Mesothelial cell of epicardium (in vitro differentiated cells): ENCODE measurements at places on chromosomes 4 and X. TPM values are rescaled to one million over a fixed set of nuclear protein-coding genes. Genes with fewer than 3 reads are reported as not detected.

- DNase-seq: no peak
Measured at GRCh38 chrX:115533485-115533884, 27.5 kb upstream of the PLS3 start.

GRCh38 chr4:152500800-152501434 lies 35.0 kb downstream of the FBXW7 start:
- DNase-seq: no peak

DNA sequence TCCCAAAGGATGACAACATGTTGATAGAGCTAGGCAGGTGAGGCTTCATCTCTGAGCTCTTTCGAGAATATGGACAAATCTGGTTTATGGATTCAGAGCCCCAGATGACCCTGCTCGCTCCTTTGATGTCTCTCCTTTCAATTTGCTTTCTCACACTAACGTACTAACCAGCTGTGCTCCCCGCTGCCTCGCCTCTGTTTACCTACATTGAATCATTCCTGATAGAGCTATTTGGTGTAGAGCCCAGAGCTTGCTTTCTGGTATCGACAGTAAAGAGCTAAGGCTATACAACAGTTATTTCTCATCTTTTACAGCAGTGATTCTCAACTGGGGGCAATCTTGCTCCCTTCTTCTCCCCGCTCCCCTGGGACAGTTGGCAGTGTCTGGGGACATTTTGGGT lies 8.9 kb upstream of the PHKA2 start:
- no peak for DNase-seq

GRCh38 chr4:40183615-40184411 lies 13.0 kb upstream of the RHOH start:
- DNase-seq: no peak

RAB39B gene
- total RNA-seq: 1.6 to 1.9 TPM (median 1.7 TPM) in 3 replicates

GRCh38 chr4:56342746-56343145 lies 44.5 kb downstream of the AASDH start:
- DNase-seq: no peak

DNA sequence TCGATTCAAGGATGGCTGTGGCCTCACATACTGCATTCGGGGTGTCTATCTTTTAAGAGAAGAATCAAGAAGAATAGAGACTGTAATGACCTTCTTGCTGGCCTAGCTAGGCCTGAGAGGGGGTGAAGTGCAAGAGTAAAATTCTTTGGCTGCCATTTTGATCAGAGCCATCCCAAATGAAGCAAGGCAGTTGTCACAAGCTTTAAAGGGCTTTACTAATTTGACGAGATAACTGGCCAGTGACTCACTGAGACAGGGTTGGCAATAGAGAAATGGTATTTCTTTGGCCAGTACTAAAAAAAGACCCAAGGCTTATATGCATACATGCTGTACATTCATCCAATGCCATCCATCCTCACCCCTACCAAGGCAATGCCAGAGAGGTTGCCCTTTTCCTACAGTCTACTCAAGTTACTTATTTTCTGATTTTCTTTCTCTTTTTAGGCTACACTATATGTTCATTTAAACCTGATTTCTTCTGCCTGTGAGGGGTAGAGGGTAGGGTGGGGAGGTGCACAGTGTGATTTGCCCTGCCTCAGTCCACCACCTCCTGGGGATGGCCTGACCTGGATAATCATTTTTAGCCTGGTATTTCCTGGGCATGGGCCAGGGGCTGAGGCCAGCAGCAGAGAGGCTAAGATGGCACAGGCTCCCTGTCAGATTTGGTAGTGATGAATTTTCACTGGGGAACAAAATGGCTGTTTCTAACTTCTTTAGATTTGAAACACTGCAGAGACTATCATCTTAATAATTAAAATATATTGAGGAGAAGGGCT lies 32.2 kb downstream of the ATG4A start:
- no peak for DNase-seq

GRCh38 chr4:101289306-101289705 lies 58.0 kb downstream of the PPP3CA start:
- no peak for DNase-seq

TBC1D14 gene
- 54.5 to 58.2 TPM (median 56.3 TPM) in 3 replicates for total RNA-seq

GRCh38 chr4:137531986-137532868 lies at the start of gene PCDH18:
PCDH18 (minus strand) TSS chr4:137532494; CDS start chr4:137532088, 406 bp downstream.
- DNase-seq: peak; percentile 56

GK gene
- total RNA-seq: 7.5 to 8.2 TPM (median 8.0 TPM) in 3 replicates

- no peak for DNase-seq
Measured at GRCh38 chrX:40496728-40497127, 84.0 kb upstream of the ATP6AP2 start.

- no peak for DNase-seq
Measured at GRCh38 chrX:11351375-11352295, 58.4 kb downstream of the AMELX start.

GRCh38 chr4:136599890-136600289 lies 932.4 kb downstream of the PCDH18 start:
- DNase-seq: no peak

GRCh38 chr4:163911891-163912290 lies 417.4 kb downstream of the TMA16 start:
- no peak for DNase-seq

TLR10 gene
- total RNA-seq: not detected in 3 replicates

VCX3A gene
- total RNA-seq: 0.40 to 0.63 TPM (median 0.41 TPM) in 3 replicates

DNA sequence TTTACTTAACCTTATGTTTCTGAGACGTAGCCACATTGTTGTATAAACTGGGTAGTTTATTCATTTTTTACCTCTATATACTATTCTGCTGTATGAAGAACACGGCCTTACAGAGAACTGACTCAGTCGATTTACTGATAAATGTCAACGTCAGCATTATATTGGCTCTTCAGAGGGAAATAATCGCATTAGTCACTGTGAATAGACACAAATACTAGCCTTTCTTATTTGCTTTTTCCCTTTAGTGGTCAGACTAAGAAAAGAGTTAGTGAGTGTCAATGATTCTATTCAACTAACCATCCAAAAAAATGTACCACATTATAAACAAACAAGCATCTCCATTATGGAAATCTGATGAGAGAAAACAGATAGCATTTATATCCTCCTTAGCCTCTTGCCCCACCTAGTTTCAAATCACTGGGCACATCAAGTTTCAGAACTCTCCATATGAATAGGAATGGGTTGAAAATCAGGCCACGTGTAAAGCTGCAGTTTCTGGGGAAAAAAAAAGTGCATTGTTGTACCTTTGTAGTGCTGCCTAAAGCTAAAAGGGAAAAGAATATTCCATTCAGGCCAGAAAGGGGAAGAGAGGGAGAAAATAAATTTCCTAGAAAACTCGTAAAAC lies 146.7 kb upstream of the VCX3A start:
- no peak for DNase-seq

DNA sequence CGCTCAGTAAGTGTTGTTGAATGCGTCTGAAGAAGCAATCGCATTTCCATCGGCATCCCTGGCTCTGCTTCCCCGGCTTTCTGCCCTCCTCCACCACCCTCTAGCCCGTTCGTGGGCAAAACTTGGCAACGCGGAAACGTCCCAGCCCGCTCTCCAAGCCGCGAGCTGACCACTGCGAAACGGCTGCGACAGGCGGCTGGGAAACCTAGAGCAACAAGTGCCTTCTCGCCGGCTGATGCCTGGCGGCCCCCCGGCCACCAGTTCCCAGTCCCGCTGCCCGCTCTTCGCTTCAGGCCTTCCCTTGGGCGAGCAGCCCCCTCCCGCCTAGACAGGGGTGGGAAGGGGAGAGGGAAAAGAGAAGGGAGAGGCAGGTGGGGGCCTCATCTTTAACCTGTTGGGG lies 837 bp downstream of the CITED1 start:
- DNase-seq: no peak

- DNase-seq: no peak
Measured at GRCh38 chr4:69470561-69470960, 25.1 kb downstream of the UGT2B4 start.

DNA sequence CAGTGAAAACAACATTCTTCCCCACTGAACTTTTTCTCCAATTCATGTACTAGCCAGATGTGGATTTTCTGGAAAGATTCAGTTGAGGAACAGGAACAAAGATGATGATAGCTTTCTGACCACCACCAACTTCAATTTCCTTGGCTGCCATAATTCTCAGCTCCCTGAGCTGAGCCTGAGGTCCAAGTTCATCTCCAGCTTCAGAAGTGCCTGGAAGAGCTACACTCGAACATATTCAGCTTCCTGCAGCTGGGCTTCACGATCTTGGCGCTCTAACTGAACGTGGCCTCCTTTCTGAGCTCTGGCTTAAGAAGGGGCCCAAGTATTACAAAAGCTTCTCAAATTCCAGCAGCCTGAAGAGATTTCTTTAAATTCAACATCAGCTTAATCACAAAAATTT lies 83.9 kb downstream of the QDPR start:
- DNase-seq: no peak

DNA sequence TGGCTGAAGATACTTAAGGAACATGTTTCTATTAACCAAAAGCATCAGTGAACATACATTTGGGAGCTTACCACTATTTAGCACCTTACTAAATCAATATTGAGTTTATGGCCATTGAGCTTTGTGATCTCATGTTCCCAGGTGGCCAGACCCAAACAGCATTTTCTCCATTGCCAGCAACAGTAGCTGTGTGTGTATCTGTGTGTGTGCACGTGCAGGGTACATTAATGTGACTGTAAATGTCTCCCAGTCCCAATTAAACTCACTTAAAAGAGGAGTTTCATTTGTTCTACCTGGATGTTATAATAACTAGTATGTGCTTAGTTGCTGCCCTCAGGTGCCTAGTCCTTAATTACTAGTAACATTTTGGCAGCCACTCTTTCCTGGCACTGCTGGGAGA lies 282.4 kb downstream of the NR3C2 start:
- DNase-seq: no peak

DNA sequence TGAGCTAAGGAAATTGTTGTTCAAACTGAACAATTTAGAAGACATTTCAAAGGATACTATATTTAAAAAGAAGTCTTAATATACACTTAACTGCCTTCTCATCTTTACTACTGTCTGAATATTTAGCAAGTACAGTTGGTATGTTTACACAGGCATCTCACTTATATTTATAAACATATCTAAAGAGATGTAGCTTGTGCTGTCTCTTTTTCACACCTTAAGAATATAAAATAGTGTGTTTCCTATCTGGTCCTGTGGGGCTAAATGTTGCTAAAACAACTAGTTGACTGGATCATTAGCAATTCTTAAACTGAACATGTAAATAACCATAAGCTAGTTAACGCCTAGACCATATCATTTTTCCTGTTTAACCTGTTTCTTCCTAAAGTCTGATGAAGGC lies 336.3 kb downstream of the PPP3CA start:
- DNase-seq: no peak

GRCh38 chr4:3508542-3508941 lies 23.7 kb downstream of the LRPAP1 start:
- no peak for DNase-seq

NPY2R gene
- 0.09 TPM in 1 of 3 replicates, not detected in the others for total RNA-seq

GRCh38 chr4:145679520-145679919 lies 426 bp upstream of the C4orf51 start:
- DNase-seq: no peak

PABPC5 gene
- total RNA-seq: 6.8 to 8.4 TPM (median 7.4 TPM) in 3 replicates

DNA sequence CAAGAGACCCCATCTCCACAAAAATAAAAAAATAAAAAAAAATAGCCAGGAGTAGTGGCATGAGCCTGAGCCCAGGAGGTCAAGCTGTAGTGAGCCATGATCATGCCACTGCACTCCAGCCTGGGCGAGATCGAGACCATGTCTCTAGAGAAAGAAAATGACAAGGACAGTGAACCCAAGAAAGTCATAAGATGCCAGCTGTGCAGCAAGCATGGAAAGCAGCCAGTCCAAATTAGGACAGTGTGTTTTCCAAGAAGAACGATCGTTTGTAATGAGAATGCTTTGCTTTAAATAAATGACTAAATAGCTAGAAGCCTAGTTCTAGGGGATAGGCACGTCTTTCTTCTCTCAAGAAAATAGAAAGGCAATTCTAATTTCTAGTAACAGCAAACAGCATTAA lies 58.4 kb upstream of the MSANTD1 start:
- no peak for DNase-seq

UCHL1 gene
- 161 to 181 TPM (median 163 TPM) in 3 replicates for total RNA-seq

TMSB15A gene
- total RNA-seq: 20.7 to 21.8 TPM (median 20.8 TPM) in 3 replicates

RS1 gene
- not detected in 3 replicates for total RNA-seq
